A549 treated with CORT108297 at 1 μM for 4 hours (cell line): ENCODE measurements at places on chromosomes 5 and 9. TPM values are rescaled to one million over a fixed set of nuclear protein-coding genes. Genes with fewer than 3 reads are reported as not detected.

The SLC36A3 gene
- total RNA-seq = not detected in 5 replicates

The LVRN gene
- total RNA-seq = 0.06 to 0.29 TPM (median 0.19 TPM) in 4 of 5 replicates, not detected in the other

The SAPCD2 gene
- total RNA-seq = 15.2 to 28.2 TPM (median 25.3 TPM) in 5 replicates

The JAKMIP2 gene
- not detected in 5 replicates for total RNA-seq

The MLANA gene
- not detected in 5 replicates for total RNA-seq

The C5orf58 gene
- not detected in 5 replicates for total RNA-seq

The PCDHB3 gene
- 0.06 to 1.8 TPM (median 0.06 TPM) in 3 of 5 replicates, not detected in the others for total RNA-seq

The CDC20B gene
- total RNA-seq = 0.07 to 0.11 TPM (median 0.09 TPM) in 5 replicates

The MARCOL gene
- total RNA-seq = not detected in 5 replicates

The TMEM267 gene
- total RNA-seq = 18.3 to 23.5 TPM (median 21.5 TPM) in 5 replicates

The SPATA31D4 gene
- not detected in 5 replicates for total RNA-seq
